Fibroblast of skin of left quadriceps (primary cell): ENCODE measurements at places on chromosomes 3 and 15.
A peak's percentile ranks its signal among the peaks of the same experiment; 100 is the strongest.

DNA sequence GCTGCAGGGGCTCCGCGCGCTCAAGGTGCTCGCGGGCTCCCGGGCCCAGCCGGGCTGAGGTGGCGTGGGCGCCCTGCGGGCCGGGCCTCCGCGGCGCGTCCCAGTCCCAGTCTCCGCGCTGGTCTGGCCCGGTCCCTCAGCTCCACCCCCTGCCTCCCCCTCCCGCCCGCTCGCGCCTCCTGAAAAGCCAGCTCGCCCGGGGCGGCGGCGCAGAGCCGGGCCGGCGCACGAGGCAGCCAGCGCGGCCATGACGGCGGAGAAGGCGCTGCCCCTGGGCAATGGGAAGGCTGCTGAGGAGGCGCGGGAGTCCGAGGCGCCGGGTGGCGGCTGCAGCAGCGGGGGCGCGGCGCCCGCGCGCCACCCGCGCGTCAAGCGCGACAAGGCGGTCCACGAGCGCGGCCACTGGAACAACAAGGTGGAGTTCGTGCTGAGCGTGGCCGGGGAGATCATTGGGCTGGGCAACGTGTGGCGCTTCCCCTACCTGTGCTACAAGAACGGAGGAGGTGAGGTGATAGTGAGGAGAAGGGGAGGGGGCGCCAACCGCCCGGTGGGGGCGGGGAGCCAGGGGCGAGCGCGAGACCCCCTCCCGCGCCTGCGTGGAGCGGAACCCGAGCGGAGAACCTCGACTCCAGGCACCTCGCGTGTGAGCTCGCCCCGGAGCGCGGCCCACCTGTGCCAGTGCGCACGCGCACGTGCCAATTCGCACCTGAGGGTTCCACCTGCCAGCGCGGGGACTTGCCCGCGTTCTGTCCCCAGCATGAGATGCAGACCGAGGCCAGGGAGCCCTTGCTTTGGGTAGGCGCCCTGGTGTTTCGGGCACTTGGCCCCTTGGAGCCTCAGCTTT is at the start of gene SLC6A11:
SLC6A11 (plus strand) TSS at position 210 of the 844 bp plus-strand sequence; CDS start at position 248, 38 bp downstream.
- DNase-seq: no peak

- DNase-seq: peak; percentile 87
Measured at GRCh38 chr15:87944050-87944449, 312.5 kb downstream of the NTRK3 start.

DNA sequence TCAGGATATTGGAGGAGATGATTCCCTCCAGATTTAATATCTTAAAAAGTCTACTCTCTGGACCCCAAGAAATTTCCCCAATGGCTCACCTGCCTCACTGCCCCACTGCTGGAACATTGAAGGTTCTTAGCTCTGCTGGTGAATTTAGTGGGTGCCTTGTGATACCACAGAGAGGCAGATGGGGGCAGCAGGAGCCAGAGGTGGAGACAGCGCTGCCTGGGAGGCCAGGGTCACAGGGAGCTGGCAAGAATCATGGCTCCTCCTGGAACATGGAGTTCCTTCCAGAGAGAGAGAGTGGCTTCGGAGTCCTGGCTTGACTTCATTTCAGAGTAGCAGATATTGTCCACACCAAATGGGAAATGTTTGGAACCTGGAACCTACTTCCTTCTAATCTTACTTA is 263.5 kb upstream of the CFAP20DC start:
- DNase-seq: no peak

DNA sequence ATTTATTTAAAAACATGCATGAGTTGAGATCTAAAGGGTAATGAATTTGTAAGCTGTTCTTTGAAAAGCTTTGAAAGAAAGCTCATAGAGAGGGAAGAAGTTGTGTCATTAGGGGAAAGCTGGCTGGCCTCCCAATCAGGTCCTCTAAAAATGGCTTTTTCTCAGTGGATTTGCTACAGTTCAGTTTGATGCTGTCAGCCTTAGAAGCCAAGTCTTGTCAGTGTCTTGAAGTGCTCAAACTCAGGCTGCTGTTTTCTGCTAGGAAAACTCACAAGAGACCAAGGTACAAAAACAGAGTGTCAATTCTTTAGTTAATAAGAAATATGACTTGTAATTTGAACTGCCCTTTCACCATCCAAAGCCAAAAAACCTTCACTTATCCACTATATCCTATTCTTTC is 243.8 kb downstream of the OTOL1 start:
- no peak for DNase-seq

- no peak for DNase-seq
Measured at GRCh38 chr3:108208831-108209230, 13.4 kb downstream of the IFT57 start.

DNA sequence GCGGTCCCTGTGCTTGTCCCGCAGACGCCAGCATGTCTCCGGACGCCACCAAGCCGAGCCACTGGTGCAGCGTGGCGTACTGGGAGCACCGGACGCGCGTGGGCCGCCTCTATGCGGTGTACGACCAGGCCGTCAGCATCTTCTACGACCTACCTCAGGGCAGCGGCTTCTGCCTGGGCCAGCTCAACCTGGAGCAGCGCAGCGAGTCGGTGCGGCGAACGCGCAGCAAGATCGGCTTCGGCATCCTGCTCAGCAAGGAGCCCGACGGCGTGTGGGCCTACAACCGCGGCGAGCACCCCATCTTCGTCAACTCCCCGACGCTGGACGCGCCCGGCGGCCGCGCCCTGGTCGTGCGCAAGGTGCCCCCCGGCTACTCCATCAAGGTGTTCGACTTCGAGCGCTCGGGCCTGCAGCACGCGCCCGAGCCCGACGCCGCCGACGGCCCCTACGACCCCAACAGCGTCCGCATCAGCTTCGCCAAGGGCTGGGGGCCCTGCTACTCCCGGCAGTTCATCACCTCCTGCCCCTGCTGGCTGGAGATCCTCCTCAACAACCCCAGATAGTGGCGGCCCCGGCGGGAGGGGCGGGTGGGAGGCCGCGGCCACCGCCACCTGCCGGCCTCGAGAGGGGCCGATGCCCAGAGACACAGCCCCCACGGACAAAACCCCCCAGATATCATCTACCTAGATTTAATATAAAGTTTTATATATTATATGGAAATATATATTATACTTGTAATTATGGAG is 79.1 kb downstream of the SMAD6 start:
- DNase-seq: no peak

- DNase-seq: no peak
Measured at GRCh38 chr3:64084640-64085039, 61.3 kb upstream of the PSMD6 start.

DNA sequence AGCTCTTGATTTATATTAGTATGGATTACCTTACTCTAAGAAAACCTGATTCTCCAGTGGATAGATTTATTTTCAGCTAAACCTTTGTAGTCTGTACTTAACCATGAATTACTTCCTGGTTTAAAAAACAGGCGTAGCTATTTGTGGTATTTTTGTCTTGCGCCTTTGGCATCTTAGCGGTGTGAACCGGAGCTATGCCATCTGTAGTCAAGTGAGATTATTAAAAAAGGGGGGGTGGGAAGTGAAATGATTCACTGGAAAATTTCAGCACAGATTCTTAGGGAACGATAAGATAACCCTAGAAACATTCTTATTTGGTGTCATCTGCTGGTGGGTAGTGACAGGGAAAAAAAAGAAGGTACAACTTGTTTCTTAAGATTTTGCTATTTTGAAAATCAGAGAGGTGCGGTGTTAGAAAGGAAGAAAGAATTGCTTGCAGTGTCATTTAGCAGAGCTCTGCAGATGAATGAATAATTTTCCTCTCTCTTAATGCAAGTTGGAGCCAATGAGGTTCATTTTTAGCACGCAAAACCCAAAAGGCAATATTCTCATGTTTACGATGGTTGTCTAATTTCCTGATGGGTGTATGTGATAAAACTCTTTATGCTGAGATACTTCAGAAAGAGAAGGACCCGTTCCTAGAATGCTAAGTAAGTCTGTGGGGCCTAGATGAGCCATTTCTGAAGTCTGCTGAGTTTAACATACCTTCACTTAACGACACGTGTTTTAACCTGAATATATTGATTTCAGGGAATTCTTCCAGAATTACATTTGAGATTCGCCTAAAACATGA is 44.0 kb downstream of the PSMD6 start:
- DNase-seq: no peak

DNA sequence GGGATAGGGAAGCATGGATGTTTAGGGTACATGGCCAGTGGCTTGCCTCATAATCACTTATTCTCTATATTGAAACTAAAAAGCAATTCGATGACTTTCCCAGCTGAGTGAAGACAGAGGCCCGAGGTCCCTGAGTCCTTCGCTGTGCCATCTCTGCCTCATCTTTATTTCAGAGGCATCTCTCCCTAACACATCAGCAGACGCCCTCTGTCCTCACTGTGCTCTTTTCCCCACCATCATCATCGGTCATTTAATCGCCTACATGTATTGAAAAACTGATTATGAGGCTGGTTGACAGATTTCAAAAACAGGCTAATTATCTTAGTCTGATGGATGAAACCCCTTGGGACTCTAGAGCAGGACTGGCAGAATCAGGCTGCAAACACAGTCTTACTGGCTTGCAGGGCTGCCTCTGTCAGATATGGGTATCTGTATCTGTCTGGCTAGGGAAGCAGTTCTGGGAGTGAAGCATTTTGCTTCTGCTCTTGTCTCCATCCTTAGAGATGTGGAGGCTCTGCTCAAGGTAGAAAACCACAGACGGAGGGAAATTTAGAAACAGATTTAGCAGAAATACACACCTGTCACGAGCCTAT is 291.0 kb upstream of the CHRM5 start:
- DNase-seq: no peak

- no peak for DNase-seq
Measured at GRCh38 chr3:43010638-43011037, 31.5 kb downstream of the GASK1A start.

- no peak for DNase-seq
Measured at GRCh38 chr15:42182328-42182886, 25.7 kb downstream of the VPS39 start.
